ENCODE measurements at places on chromosomes 4 and X. TPM values are rescaled to one million over a fixed set of nuclear protein-coding genes. Genes with fewer than 3 reads are reported as not detected.

Gene VSIG4
- 19.6 TPM for total RNA-seq

Gene S100G
- not detected for total RNA-seq

Gene GPR82
- 0.88 TPM for total RNA-seq

Gene MUC7
- total RNA-seq: not detected

Gene KLKB1
- 8.6 TPM for total RNA-seq
